Natural killer cell (primary cell): ENCODE measurements at places on chromosomes 2 and 18.

DNA sequence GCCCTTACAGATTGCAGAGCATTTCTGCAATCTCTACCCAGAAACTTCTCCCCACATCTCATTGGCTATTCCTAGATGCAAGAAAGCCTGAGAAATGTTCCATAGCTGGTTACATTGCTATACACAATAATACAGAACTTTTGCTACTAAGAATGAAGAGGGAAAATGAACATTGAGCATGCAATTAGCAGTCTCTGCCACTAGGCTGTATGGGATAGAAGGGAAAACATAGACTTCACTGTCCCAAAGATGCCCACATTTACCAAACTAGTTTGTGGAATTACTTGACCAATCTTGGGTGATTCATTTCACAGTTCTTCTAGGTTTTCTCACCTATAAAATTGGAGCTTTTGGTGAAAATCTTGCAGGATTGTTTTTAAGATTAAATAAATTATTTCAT, 265.7 kb upstream of the NT5C1B start:
- no peaks in the 10 kb centered on the region for H3K27me3 ChIP-seq
- H3K4me1 ChIP-seq: no peaks in the 10 kb centered on the region
- H3K4me3 ChIP-seq: no peak overlapping the region
- H3K36me3 ChIP-seq: no peaks in the 10 kb centered on the region
- DNase-seq: no peak

DNA sequence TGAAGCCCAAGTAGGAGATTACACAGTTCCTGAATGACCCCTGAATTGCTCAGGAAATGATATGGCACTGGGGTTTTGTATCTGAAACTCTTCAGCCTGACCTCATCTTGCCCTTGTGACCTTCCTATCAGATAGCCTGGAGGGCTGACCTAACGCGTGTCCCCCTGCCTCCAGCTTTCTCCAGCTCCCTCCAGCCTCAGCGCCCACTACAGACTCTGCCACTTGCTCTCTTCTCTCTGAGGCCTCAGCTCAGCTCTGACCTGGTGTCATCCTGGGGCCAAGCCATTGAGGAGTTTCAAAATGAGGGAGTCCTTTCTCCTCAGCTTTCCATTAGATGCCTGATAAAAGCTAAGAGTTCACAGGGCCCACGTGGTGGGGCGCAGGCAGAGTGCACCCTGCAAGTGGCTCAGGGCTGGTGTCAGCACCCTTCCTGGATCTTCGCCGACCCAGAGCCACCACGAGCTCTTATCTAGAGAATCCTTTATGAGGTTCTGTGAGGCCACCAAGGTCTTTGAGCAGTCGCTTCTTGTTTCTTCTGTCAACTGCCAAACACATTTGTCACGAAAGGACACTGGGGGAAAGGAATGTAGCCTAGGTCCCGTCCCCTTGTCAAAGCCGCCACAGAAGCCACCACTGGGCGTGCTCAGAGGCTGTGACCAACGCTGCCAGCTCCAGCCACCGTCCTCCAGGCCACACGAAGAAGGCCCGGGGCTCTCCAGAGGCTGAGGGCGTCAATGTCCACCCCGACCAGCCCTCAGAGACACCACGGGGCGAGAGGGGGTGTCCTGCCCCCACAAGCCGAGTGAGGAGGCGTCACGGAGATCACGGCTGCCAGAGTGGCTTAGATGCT, 131.3 kb upstream of the GPC1 start:
- H3K4me3 ChIP-seq: no peak overlapping the region
- H3K4me1 ChIP-seq: no peaks in the 10 kb centered on the region
- no peak for DNase-seq
- H3K36me3 ChIP-seq: no peaks in the 10 kb centered on the region
- H3K27ac ChIP-seq: no peak overlapping the region
- no peaks in the 10 kb centered on the region for H3K27me3 ChIP-seq

DNA sequence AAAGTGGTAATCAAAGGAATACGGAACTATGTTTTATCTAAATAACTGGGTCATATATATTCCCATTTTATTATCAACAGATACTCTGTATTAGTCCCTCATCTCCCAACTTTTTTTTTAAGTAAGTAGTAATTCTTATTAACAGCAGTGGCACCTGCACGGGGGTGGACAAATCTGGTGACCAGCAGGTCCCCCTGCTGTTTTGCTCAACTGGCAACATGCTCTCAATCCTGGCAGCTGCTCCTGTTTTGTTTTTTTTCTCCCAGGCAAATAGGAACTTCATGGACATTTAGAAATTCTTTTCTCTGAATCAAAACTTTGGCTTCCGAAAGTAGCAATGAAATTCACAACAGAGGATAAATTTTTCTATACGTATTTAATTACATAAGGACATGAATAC, 193.5 kb downstream of the SS18 start:
- H3K36me3 ChIP-seq: no peaks in the 10 kb centered on the region
- H3K27me3 ChIP-seq: no peaks in the 10 kb centered on the region
- DNase-seq: no peak
- H3K4me3 ChIP-seq: no peak overlapping the region
- H3K4me1 ChIP-seq: no peaks in the 10 kb centered on the region

DNA sequence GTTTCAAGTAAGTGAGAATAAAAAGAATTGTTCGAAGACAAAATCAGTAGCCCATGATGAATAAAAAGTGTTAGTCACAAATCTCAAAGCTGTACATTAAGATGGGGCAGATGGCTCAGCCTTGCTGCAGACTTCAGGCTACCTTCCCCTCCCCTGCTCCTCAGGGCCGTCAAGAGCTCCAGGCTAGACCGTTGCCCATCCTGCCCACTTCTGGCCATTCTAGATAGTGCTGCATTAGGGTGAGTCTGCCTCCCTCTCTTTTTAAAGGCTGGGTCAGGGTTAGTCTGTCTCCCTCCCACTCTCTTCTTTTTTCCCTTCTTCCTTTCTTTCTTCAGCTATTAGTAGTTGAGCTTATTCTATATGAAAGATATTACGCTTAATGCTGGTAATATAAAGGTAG, 86.0 kb downstream of the MAPRE2 start:
- H3K27ac ChIP-seq: no peak overlapping the region
- peaks cover 37% of the 10 kb centered on the region for H3K4me1 ChIP-seq
- DNase-seq: no peak
- H3K36me3 ChIP-seq: peaks cover 45% of the 10 kb centered on the region
- H3K4me3 ChIP-seq: no peak overlapping the region

DNA sequence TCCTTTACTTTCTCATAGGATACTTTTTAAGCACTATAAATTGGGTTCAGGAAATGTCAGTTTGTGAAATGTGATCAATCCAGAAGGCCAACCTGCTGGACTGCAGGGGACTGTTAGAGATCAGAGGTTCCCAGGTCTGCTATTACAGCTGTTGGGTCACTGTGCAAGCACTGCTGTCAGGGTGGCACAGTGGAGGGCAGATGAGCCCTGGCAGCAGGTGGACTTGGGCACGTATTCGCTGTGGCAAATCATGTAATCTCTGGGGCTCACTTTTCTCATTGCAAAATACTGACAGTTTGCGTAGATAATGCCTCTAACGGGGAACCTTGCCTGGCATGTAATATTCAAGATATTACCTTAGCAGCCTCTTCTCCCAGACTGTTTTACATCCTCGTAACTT, 18.1 kb downstream of the RAB31 start:
- H3K4me1 ChIP-seq: no peaks in the 10 kb centered on the region
- DNase-seq: no peak
- H3K27ac ChIP-seq: no peak overlapping the region
- H3K36me3 ChIP-seq: no peaks in the 10 kb centered on the region
- no peaks in the 10 kb centered on the region for H3K27me3 ChIP-seq

DNA sequence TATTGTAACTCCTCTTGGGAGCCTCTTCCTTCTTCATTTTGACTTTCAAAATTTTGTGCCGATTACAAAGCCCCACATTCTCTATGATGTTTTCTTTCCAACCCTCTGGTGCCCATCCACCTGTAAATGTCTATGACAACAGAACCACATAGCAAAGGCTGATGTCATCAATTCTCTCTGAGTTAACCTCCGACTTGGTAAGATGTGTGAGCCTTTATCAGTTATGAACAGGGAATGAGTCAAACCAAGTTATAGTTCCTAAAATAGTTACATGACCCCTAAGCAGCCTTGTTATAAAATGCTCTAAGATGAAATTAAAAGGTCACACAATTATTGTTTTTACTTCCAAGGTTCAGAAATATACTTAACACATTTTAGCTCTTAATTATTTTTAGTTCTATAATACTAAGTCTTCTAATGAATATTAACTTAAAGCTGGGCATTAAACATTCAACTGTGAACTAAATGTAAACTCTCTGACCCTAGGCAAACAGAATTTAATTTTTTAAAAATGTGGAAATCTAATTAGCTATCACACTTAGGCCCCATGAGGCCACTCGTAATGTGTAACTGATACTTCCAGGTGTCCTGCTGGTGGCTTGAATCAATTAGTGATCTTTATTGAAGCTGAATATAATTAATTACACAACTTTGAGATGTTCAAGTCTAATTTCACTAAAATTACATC, 102.3 kb upstream of the CYRIA start:
- H3K4me1 ChIP-seq: no peaks in the 10 kb centered on the region
- H3K27me3 ChIP-seq: no peaks in the 10 kb centered on the region
- H3K36me3 ChIP-seq: no peaks in the 10 kb centered on the region
- H3K4me3 ChIP-seq: no peak overlapping the region
- no peak overlapping the region for H3K27ac ChIP-seq
- no peak for DNase-seq

GRCh38 chr2:237479747-237480146, 7.3 kb upstream of the MLPH start:
- no peaks in the 10 kb centered on the region for H3K36me3 ChIP-seq
- no peak overlapping the region for H3K4me3 ChIP-seq
- H3K27me3 ChIP-seq: peaks cover 13% of the 10 kb centered on the region
- H3K4me1 ChIP-seq: peaks cover 10% of the 10 kb centered on the region
- no peak overlapping the region for H3K27ac ChIP-seq

DNA sequence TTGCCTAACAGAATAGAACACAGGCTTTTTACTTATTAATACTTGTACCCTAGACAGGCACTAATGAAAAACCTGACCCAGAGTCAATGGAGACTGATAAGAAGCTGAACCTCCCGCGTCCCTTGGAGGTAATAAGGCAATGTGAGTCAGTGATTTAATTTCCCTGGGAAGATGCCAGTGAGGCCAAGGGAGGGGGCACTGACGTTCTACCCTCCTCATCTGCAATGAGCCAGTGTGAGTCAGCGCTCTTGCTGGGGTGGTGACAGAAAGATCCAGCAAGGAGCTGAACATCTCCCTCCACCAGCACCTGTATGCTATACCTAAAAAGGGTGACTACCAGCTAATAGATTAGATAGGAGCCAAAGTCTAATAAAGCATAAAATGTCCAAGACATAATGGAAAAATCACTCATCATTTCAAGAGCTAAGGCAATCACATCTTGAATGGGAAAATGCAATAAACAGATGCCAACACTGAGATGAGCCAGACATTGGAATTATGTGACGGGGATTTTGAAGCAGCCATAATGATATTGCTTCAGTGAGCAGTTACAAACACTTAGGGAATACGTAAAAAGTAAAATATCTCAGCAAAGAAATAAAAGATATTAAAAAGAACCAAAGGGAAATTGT, 116.9 kb downstream of the TPGS2 start:
- H3K36me3 ChIP-seq: no peaks in the 10 kb centered on the region
- DNase-seq: no peak
- H3K27ac ChIP-seq: no peak overlapping the region

DNA sequence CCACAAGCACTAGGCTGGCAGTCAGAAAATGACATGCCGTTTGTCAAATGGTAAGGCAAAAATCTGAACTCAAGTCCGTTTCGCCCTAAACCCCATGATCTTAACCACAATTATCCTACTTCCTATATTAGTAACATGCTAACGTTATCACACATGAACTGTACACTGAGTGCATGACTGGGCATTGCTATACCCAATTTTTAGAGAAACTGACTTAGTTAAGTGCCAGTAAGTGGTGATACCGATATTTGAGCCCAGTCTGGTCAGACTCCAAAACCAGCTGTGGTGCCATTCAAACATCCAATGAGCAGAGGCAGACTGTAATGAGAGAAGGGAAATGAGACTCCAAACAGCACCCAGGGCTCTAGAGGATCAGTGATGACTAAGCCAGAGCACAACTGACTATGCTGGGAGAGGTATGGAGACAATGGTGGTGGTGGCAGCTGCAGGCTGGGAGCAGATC, 311.7 kb upstream of the PKDCC start:
- H3K36me3 ChIP-seq: no peaks in the 10 kb centered on the region
- H3K4me3 ChIP-seq: no peak overlapping the region
- H3K27ac ChIP-seq: no peak overlapping the region
- no peak for DNase-seq

DNA sequence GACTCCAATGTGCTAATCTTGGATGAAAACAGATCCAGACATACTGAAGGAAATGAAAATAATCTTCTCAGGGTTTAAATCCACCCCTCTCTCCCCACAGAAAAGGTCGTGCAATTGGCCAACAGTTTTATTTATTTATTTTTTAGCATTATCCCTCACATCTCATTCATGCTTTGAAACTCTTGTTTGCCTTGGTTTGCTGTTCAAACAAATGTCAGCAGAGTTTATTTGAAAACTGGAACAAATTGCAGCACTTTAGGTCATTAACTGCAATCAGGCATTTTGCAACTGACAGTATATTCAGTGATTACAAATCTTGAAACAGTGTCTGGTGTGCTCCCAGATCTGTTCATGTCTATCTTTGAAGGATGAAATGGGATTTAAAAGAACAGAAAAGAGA, 220.6 kb downstream of the SLC4A10 start:
- H3K4me1 ChIP-seq: no peaks in the 10 kb centered on the region
- no peaks in the 10 kb centered on the region for H3K27me3 ChIP-seq
- no peak overlapping the region for H3K27ac ChIP-seq
- no peak for DNase-seq
- H3K4me3 ChIP-seq: no peak overlapping the region

- H3K27ac ChIP-seq: peak overlapping the region; percentile 43
- H3K27me3 ChIP-seq: no peaks in the 10 kb centered on the region
- peaks cover under 1% of the 10 kb centered on the region for H3K4me1 ChIP-seq
- no peaks in the 10 kb centered on the region for H3K36me3 ChIP-seq
- peak; percentile 30 for DNase-seq
- H3K4me3 ChIP-seq: no peak overlapping the region
Measured at GRCh38 chr2:68236103-68236734, 16.1 kb downstream of the PPP3R1 start.

GRCh38 chr2:127216095-127216494, 4.0 kb downstream of the CYP27C1 start:
- H3K27ac ChIP-seq: no peak overlapping the region
- no peaks in the 10 kb centered on the region for H3K36me3 ChIP-seq
- DNase-seq: no peak
- H3K27me3 ChIP-seq: peaks cover 27% of the 10 kb centered on the region
- no peak overlapping the region for H3K4me3 ChIP-seq
